ENCODE measurements at places on chromosomes 7 and 10.

- DNase-seq: no peak
Observed at GRCh38 chr7:19213746-19214145, 68.5 kb upstream of the FERD3L start.

GRCh38 chr10:73965890-73966768, 31.8 kb upstream of the VCL start:
- DNase-seq: no peak

- DNase-seq: no peak
Observed at GRCh38 chr7:155192961-155193640, 104.6 kb upstream of the INSIG1 start.

DNA sequence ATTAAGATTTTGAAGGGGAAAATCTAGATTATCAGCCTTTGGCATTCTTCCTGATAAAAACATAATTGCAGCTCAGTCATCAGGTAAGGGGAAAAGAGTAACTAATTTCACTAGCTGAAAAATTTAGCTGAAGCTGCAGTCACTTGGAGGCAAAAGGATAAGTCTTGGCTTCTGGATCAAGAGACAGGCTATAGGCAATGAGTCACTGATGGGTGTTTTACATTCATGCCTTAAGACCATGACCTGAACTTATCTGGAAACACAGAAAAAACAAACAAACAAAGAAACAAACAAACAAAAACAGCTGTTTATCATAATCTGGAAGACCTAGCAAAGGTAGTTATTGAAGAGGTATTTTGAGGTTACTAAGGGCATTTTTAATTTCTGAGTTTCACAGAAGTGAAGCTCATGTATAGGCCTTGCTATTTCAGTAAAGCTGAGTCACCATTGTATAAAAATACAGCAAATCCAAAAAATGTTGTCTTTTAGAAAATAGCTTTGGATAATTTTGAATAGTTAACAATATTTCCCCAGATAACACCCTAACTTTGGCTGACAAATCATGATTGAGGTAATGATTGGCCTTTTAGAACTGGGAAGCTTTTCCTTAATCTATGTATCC, 40.3 kb downstream of the ZNF22 start:
- DNase-seq: no peak

- DNase-seq: no peak
Observed at GRCh38 chr10:67385566-67385965, 310.4 kb downstream of the CTNNA3 start.

DNA sequence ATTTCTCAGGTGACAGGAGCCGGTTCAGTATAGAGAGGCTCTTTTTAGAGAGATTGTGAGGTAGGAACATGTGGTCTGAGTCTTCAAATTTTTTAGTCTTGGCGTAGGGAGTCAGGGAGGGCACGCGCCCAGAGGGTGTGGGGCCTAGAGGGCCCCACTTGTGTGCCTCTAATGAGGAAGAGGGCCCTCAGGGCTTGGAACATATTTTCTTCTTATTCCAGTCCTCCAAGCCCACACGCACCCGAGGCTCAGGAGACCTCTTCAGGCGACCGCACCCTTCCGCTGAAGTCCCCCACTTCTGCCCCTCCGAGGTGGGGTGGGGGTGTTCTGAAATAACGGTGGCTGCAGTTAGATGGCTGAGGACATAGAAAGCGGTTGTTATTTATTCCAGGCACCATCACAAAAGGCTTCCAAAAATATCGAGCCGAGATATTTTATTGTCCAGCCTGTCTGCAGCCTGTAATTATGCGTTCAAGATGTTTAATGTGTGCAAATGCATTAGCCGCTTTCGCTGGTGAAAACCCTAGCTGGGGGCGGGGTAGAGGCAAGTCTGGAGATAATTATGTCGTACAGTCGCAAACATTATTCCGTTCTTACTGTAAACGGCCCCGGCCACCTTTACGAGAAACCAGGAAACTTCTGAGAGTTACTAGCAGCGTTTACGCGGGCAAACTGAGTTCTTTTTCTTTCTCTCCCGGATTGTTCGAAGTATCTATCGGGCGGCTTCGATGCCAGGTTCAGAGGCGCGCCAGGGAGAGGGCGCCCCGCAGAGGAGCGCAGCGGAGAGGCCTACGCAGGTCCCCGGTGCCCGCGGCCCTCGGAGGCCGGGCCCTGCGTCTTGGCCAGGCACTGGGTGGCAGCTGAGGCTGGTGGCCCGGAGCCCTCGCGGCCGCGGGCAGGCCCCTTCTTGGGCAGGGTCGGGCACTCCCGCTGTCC, 12.9 kb upstream of the HOXA13 start:
- DNase-seq: no peak

DNA sequence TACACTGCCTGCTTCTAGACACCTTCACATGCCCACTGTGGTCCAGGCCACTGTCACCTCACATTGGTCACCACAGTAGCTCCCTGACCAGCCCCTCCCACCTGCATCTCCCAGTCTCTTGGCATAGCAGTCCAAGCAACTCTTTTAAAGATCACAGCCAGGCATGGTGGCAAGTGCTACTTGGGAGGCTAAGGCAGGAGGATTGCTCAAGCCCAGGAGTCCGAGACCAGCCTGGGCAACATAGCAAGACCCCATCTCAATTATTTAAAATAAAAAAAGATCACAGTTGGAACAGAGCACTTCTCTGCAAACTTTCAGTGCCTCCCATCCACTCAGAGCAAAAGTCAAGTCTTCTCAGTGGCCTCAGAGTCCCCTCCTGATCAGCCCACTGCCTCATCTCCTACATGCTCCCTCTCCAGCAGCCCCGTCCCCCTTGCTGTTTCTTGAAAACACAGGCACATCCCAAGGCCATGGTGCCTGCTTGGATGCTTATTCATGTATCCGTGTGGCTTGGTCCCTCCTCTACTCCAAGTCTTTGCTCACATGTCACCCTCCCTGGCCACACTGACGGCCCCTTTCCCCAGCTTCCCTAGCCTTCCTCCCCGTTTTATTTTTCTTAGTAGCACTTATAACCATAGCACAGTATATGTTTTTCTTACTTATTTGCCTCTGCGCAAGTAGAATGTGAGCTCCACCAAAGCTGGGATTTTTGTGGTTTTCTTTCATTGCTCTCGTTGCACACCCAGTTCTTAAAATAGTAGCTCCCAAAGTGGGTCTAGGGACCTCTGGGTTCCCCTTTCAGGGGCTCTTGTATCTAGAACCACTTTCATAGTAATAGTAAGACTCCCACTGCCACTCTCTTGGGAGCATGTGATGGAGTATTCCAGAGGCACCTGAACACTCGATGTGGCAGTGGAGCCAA, 19.5 kb downstream of the TSPAN15 start:
- no peak for DNase-seq
